ENCODE measurements at places on chromosomes 16 and 17.

- no peak for DNase-seq
Observed at GRCh38 chr16:88970539-88971065, 6.4 kb downstream of the CBFA2T3 start.

GRCh38 chr17:78289802-78290363 lies 58.5 kb downstream of the TMEM235 start:
- DNase-seq = peak; percentile 55

- DNase-seq = peak; percentile 72
Observed at GRCh38 chr17:40177275-40177874, at the start of gene RAPGEFL1. Gene RAPGEFL1, plus strand, starts transcription at chr17:40177470. Its CDS starts 392 bp downstream, at chr17:40177862.

- DNase-seq = no peak
Observed at GRCh38 chr17:1166276-1166675, 13.5 kb downstream of the ABR start.

GRCh38 chr17:66938656-66939055 lies 25.9 kb upstream of the CACNG4 start:
- DNase-seq = no peak

DNA sequence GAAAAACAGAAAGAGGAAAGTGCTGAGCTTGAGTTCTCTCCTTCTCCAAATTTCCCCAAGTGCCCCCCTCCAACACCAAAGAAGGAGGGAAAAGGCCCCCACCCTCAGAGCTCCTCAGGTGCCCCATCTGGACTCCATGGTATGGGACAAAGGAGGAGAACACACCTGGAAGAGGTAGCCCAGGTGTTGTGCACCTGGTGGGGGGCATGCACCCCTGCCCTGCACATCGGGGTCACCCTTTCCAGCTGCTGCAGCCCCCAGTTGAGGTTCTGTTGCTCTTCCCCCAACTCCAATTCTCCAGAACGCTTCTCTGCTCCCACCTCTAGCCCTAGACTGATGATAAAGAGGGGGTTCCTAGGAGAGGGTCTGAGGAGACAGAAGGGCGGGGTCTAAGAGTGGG lies 3.0 kb upstream of the COL1A1 start:
- DNase-seq = no peak
